ENCODE measurements at places on chromosomes 12 and 14.

DNA sequence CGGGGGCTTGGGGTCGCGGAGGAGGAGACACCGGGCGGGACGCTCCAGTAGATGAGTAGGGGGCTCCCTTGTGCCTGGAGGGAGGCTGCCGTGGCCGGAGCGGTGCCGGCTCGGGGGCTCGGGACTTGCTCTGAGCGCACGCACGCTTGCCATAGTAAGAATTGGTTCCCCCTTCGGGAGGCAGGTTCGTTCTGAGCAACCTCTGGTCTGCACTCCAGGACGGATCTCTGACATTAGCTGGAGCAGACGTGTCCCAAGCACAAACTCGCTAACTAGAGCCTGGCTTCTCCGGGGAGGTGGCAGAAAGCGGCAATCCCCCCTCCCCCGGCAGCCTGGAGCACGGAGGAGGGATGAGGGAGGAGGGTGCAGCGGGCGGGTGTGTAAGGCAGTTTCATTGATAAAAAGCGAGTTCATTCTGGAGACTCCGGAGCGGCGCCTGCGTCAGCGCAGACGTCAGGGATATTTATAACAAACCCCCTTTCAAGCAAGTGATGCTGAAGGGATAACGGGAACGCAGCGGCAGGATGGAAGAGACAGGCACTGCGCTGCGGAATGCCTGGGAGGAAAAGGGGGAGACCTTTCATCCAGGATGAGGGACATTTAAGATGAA lies 630 bp downstream of the FOS start:
- peak; percentile 85 for DNase-seq

GRCh38 chr14:91732859-91733477 lies 1.1 kb upstream of the CATSPERB start:
- DNase-seq: no peak

- DNase-seq: no peak
Measured at GRCh38 chr14:55441286-55441685, 870 bp upstream of the TBPL2 start.

- no peak for DNase-seq
Measured at GRCh38 chr12:25320123-25321006, 69.6 kb upstream of the KRAS start.

- no peak for DNase-seq
Measured at GRCh38 chr12:78240827-78241226, 410.1 kb downstream of the NAV3 start.

DNA sequence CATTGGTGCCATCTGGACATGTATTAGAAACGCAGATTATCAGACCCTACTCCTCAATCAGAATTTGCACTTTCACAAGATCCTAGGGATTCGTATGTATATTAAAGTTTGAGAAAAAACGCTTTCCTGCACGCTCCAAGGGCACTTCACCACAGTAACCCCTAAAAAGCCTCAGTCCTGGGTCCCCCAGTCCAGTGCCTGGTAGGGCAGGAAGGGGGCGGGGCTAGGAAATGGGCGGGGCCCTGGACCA lies 369 bp downstream of the DEPDC4 start:
- no peak for DNase-seq

DNA sequence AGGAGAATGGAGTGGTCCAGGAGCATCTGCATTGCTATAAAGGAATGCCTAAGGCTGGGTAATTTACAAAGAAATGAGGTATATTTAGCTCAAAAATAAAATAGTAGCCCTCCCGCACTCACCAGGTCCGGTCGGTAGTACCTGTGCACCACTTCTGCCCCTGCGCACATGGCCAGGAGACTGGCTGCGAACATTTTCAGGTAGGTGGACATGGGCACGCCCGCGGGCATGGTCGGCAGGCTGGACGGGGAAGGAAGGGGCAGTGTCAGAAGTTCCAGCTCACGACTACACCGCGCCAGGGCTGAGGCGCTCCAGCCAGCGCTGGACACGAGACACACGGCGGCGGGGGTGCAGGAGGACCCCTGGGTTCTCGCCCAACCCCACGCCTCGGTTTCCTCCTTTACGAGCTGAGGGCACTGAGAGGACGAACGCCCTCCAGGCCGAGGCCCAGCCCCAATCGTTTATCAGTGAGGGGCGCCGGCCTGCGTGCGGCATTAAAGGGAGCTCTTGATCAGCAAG lies 9.1 kb upstream of the TDG start:
- no peak for DNase-seq

GRCh38 chr12:92096346-92097136 lies 49.1 kb downstream of the BTG1 start:
- DNase-seq: no peak

- DNase-seq: no peak
Measured at GRCh38 chr14:104821971-104822608, 21.2 kb downstream of the ZBTB42 start.

- DNase-seq: peak; percentile 47
Measured at GRCh38 chr12:56628671-56629458, 1.3 kb downstream of the BAZ2A start.

- DNase-seq: peak; percentile 15
Measured at GRCh38 chr12:56190695-56191155, 1.4 kb upstream of the SMARCC2 start.

DNA sequence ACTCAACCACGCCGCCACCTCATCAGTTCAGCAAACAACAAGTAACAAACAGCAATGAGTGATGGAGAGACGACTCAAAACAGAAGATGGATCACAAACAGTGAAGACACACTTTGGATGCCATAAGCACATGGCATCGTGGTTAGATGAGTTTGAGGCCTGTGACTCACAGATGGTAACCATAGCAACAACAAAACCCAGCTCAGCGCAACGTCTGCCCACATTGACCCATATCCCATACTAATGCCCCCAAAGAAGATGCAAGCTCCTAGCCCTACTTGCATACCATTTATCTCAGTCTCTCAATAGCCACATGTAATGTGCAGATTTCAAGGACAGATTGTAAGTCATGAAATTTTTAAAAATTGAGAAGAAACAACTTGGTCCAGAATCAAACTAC lies 1322.3 kb upstream of the TMEM132C start:
- DNase-seq: no peak
